ENCODE measurements at places on chromosomes 11 and 22. TPM values are rescaled to one million over a fixed set of nuclear protein-coding genes. Genes with fewer than 3 reads are reported as not detected.
A peak's percentile ranks its signal among the peaks of the same experiment; 100 is the strongest.

DNA sequence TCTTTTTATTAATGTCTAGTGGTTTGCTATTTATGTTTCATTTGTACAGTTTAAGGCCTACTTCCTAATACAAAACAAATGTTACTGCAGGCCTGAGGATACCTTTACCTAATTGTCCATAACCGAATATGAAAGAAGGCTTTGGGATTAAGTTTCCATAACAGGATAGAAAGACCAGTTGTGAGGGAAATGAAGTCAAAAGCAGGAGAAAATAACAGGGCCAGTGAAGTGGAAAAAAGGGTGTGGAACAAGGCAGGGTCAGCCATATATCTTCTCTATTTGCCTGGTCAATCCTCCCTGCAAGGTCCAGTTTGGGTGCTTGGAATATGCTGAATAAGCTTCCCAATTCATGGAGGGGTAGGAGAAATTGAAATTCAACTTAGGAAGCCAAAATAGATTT, 211.5 kb downstream of the SWAP70 start:
- no peak for DNase-seq

- DNase-seq: no peak
Measured at GRCh38 chr11:61377461-61378160, 14.8 kb upstream of the TMEM216 start.

GRCh38 chr11:86755146-86755545, 45.2 kb upstream of the PRSS23 start:
- DNase-seq: no peak

Gene OR5P2
- total RNA-seq: not detected

Gene TMEM179B
- total RNA-seq: 13.9 TPM

GRCh38 chr11:70203751-70204465, 812 bp downstream of the FADD start:
- DNase-seq: peak; percentile 62

Gene GPR83
- not detected for total RNA-seq

DNA sequence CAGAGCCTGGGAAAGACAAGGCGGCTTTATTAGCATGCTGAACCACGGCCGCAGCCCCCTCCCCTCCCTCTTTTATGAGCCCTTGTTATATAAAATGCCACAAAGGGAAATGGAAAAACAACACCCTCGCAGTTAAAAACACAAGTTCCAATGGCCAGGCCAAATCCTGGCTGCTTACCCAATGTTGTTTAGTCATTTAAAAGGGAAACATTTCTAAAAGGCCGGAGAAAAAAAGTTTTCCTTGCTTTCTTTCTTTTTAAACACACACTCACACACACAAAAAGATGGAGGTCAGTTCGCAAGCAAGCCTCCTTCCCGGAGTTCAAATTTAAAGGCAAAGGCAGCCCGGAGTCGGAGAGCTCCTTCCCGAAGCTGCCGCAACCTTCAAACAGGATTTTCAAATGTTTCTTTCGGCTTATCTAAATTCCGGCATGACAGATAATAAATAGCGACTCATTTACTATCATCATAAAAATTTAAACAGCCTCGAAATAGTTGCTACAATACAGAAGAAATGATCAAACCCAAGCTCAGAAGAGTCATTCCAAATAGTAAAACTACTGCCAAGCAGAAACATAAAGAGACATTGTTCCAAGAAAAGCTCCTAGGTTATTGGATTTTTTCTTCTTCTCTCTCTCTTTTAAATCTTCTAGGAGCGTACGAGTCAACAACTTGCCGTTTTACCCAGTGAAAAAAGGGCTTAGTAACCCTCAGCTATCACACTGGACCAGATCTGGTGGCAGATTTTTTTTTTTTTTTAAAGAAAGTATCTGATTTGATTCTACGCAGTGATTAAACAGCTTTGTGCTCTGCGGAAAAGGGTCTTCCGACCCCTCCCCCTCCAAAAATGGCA, 3.5 kb downstream of the PHF21B start:
- DNase-seq: no peak

DNA sequence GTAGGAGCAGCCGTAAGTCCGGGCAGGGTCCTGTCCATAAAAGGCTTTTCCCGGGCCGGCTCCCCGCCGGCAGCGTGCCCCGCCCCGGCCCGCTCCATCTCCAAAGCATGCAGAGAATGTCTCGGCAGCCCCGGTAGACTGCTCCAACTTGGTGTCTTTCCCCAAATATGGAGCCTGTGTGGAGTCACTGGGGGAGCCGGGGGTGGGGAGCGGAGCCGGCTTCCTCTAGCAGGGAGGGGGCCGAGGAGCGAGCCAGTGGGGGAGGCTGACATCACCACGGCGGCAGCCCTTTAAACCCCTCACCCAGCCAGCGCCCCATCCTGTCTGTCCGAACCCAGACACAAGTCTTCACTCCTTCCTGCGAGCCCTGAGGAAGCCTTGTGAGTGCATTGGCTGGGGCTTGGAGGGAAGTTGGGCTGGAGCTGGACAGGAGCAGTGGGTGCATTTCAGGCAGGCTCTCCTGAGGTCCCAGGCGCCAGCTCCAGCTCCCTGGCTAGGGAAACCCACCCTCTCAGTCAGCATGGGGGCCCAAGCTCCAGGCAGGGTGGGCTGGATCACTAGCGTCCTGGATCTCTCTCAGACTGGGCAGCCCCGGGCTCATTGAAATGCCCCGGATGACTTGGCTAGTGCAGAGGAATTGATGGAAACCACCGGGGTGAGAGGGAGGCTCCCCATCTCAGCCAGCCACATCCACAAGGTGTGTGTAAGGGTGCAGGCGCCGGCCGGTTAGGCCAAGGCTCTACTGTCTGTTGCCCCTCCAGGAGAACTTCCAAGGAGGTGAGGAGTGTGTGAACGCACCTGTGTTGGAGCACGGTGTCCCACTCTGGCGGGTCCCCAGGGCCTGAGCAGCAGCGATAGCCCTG, at the start of gene TAGLN:
Gene TAGLN (plus strand): TSS at position 318 of the 863 bp plus-strand sequence. CDS start 3,644 bp downstream, outside the sequence.
- DNase-seq: peak; percentile 85

DNA sequence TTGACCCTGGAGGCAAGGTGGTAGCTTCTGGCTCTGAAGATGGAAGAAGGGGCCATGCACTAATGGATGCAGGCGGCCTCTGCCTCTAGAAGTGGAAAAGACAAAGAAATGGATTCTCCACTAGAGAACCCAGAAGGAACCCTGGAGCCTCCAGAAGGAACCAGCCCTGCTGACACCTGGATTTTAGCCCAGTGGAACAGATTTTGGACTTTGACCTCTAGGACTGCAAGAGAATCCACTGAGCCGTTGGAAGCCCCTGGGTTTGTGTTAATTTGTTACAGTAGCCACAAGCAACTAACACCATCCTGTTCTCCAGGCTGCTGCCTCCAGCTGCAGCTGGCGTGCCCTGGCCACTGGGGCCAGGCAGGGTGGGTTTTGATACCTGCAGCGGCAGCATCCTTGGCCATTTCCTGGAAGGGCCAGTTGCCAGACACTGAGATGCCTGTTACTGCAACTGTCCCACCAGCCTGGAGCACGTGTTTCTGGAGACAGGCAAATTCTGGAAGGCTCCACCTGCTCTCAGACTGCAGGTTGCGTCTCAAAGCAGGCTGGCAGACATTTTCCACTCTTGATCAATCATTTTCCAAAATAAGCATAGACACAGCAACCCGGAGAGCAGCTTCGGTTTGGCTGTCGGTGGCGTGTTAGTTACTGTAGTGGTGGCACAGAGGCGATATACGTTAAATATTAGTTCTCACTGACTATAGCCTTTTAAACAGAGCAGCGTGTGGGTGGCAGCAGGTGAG, 76.8 kb upstream of the PARVG start:
- peak; percentile 27 for DNase-seq

- DNase-seq: no peak
Measured at GRCh38 chr22:35883031-35883620, 145.5 kb downstream of the RBFOX2 start.

GRCh38 chr22:32482708-32483107, 8.1 kb downstream of the FBXO7 start:
- no peak for DNase-seq

DNA sequence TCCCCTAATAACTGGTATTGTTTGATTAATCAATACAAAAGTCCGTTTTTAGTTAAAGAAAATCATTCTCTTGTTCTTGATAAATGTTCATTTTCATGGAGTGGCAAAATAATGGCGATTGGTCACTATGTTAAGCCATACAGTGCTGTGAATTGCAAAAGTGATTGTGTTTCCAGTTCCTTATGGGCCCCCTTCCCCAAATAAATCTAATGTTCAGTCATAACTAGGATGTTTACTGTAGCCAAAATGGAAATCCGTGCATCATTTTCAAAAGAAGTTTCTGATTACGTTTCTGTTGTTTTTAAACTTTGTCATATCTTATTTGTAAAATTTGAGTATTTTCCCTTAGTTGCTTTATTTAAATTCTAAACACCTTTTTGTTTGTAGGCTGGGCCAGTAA, 845 bp downstream of the RBM7 start:
- DNase-seq: no peak

- no peak for DNase-seq
Measured at GRCh38 chr11:78694152-78694551, 119.5 kb upstream of the NARS2 start.

DNA sequence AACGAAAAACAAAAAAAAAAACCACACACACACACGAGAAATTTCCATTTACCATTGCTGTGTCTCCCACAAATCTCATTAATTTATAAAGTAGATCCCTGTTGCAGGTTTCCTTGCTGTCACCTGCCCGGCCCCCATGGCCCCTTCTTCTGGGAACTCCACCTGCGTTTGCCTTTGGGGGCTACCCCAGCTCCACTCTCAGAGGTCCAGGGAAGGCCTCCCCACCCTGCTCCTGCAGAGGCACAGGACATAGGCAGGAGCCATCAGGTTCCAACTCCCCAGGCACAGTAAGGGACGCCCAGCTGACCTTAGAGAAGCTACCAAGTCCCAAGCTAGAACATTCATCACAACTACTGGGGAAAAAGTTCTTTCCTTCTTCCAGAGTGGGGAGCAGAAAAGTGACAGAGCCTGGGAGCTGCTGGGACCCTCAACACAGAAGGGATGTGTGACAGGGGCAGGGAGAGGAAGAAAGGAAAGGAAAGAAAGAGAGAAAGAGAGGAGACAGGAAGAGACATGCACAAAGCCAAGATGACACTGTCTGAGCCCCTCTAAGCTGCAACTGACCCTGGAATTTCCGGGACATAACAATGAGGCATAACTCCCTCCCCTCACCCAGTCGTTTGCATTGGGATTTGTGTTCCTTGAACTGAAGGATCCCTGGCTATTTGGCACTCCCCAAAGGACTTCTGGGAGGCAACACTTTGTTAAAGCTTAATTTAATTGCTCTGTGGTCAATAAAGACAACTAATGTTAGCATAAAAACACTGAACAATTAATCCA, 175.7 kb downstream of the SHANK2 start:
- no peak for DNase-seq

Gene FBLN1
- 21.3 TPM for total RNA-seq

DNA sequence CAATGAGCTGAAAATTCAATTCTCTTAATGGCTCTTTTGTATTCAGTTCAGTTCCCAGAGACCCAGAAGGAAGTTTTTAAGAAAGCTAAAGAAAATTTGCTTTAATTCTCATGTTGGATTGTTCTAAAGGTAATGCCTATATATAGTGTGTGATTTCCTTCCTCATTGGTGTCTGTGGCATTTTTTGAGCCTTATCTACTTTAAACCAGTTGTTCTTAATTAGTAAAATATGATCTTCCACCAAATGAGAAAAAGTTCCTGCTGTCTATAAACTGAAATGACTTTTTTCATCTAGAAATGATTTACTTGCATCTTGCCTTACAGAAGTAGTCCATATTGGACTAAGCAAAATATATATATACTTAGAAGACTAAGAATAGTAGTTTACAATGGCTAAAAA, 622.1 kb upstream of the KIRREL3 start:
- no peak for DNase-seq

GRCh38 chr11:47377571-47378009, 757 bp downstream of the SPI1 start:
- no peak for DNase-seq

DNA sequence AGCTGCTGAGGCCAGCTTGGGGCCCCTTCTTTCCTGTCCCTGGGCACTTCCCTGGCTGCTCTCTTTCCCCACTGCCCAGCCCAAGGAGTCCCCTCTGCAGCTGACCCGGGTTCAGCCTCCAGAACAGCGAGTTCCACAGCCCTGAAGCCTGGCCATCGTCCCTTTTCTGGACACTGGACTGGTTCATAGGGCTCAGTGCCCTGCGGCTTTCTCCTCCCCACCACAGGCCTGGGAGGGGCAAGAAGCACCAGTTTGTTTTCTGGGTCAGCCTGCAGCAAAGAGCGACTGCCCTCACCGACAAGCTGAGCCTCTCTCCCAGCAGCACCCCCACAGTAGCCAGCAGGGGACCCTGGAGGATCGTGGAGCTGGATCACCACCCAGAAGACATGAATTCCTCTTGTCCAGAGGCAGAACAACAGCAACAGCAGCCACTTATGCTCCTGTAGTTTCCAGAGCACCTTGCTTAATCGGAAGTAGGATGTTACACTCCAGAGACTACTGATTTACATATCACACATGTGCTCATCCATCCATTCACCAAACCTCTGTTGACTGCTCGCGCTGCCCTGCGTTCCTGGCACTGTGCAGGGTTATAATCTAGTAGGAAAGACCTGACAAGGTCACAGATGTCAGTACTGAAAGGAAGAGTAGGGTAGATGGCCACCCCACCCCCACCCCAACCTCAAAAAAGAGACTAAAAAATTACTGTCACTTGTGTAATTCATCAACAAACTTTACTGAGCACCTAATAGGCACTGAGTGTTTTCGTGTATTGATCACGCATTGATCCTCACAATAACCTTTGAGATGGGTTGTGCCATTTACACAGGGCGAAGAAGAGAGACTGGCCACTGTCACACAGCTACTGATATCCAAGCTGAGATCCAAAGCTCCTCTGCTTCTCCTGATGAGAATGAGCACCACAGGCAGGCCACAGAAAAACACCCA, 13.0 kb upstream of the CXCR5 start:
- no peak for DNase-seq

- DNase-seq: no peak
Measured at GRCh38 chr11:121300972-121301699, 8.6 kb downstream of the SC5D start.

- DNase-seq: no peak
Measured at GRCh38 chr11:17633279-17633986, 85.9 kb upstream of the MYOD1 start.

Gene SESN3
- 5.3 TPM for total RNA-seq

- DNase-seq: peak; percentile 85
Measured at GRCh38 chr22:50261615-50262459, at the start of gene MAPK12. Gene MAPK12 (minus strand): TSS chr22:50261683. CDS start chr22:50261509, 174 bp downstream.

- no peak for DNase-seq
Measured at GRCh38 chr22:44524806-44525205, 26.8 kb upstream of the RTL6 start.

DNA sequence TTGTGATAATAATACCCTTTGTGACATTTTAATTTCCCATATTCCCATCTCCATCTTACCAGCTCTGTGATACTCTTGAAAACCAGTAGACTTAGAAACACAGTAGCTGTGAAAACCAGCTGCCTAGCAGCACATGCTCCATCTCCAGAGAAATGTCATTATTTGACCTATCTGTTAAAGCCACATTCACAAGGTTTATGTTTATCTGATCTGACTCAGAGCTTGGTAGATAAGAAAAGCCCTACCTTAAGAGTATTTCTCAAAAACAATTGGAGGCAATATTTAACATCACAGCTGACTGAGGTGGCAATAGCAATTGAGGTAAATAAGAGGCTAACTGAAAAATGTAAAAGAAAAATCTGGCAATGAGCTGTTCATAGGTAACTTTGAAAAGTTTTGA, 8.1 kb upstream of the ANO3 start:
- DNase-seq: no peak

- peak; percentile 71 for DNase-seq
Measured at GRCh38 chr11:65489035-65489705, 9.7 kb upstream of the MALAT1 start.

All from psoas muscle (tissue), 8 donors.